ENCODE measurements at places on chromosomes 7 and 10.

DNA sequence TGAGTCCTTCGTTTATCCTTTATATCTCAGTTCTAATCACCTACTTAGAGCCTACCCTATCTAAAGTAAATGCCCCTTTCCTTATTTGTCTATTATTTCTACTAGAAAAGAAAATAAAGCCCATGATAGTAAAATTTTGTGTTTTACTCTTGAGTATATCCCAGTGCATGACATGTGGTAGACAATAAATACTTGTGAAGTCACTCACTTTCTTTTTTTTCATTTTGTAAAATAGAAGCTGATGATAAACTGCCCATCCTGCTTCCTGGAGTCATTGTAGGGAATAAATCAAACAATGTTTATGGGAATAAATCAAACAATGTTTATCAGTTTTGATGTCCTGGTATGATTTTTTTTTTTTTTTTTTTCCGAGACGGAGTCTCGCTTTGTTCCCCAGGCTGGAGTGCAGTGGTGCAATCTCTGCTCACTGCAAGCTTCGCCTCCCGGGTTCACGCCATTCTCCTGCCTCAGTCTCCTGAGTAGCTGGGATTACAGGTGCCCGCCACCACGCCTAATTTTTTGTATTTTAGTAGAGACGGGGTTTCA lies 36.1 kb downstream of the BTRC start:
- no peak for DNase-seq

DNA sequence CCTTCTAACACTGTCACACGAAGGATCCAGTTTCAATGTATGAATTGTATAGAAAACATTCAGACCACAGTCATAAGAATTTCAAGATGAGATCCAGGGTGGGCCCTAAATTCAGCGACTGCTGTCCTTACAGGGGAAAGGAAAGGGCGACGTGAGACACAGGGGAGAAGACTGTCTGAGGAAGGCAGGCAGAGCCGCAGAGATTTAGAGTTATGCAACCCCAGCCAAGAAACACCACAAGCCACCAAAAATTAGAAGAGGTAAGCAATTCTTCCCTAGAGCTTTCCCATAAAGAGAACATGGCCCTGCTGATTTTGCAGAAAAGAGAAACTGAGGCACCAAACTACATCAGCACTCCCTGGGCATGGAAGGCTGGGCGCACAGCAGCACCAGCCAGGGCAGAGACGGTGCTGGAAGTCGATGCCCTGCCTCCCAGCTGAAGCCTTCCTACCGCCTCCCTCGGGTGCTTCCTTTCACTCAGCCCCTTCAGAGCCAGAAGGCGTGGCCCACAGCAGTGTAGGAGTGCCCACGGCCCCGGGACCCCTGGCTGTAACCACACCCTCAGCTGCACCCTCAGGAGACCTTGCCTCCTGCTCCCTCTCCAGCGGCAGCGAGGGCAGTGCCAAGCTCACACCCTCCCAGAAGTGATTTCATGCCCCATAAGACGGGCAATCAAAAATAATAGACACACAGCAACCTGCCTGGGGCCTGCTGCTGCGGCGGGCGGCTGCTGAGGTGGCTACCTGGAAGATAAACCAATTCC lies 81.0 kb upstream of the LRRC4 start:
- no peak for DNase-seq

DNA sequence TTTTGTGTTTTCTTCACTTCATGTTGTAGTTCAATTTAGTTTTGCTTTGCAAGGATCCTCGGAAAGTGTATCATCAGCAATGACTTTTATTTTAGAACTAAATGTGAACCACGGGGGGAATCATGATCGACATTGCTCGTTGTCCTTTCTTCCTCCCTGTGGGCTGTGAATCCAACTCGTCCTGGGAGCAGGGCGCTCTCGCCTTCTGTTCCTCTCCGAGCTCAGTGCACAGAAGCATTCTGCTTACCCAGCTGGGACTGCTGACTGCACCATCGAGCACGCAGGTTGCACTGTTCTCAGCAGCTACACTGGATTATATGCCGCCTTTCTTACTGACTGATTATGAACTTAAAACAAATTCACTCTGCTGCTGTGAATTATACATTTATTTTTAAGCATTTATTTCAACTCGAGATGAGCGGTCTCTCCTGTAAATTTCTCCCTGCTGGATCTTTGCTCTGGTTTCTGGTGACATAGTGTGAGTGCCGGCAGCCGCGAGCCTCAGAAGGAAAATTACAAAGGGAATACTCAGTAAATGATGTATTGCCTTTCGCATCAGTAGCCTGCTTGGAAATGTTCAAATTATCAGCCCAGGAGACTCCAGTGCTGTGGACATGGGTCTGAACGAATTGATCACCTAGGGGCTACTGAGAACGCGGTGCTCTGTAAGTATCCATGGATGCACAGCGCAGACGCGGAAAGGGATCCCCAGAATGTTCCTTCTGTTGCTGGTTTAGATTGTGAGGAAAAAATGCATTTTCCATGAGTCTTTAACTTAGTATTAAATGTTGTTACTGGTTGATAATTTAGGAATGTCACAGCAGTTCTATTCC lies 92.6 kb downstream of the PTPRE start:
- DNase-seq, result no peak

GRCh38 chr7:134935701-134936100 lies 50.6 kb upstream of the AGBL3 start:
- no peak for DNase-seq

DNA sequence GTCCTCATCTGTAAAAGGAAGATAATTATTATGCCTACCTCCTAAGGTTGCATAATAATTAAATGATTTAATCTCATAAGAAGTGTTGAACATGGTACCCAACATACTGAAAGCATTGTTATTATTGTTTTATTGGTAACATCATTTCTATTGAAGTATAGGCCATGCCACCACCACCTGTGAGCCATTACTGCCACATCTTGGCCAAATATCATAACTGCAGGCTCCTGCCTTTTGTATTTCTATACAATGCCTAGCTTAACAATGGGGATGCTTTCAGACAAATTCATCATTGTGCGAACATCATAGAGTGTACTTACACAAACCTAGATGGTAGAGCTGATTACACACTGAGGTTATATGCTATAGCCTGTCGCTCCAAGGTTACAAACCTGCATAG lies 61.1 kb upstream of the NPSR1 start:
- DNase-seq, result no peak

- DNase-seq, result no peak
These were observed 26.2 kb upstream of the PRPF18 start for GRCh38 chr10:13560597-13560996.

GRCh38 chr10:62380016-62380415 lies 5.8 kb downstream of the ZNF365 start:
- DNase-seq, result peak; percentile 92

- DNase-seq, result no peak
These were observed 704 bp upstream of the ANTXRL start for GRCh38 chr10:46285966-46286620.

- no peak for DNase-seq
These were observed 1.3 kb downstream of the CNNM1 start for GRCh38 chr10:99330347-99330924.

DNA sequence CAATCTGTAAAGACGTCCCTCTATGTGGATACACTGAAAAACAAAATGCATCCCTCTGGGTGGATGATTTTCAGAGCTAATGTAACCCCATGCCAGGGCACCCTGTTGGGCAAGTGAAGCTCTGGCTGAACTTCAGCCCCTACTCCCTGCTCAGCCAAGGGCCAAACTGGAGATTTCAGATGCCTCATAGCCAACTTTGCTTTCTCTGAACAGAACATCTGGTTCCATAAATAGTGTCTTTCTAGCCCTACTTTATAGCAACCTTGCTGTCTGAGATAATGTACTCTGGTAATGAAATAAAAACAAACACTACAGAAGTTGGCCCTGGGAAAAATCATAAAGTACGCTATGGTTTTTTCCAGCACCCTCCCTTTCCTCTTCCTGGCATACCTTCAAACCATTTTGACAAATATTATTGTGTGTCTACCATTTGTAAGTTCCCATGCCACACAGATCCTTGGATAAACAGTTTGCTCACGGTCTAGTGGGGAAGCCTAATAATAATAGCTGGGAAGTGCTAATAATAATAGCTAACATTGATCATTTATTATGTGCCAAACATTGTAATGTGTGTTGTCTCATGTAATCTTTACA lies 3.4 kb downstream of the ENTPD1 start:
- DNase-seq, result no peak

GRCh38 chr10:99682752-99683151 lies 23.4 kb downstream of the ENTPD7 start:
- DNase-seq, result no peak

DNA sequence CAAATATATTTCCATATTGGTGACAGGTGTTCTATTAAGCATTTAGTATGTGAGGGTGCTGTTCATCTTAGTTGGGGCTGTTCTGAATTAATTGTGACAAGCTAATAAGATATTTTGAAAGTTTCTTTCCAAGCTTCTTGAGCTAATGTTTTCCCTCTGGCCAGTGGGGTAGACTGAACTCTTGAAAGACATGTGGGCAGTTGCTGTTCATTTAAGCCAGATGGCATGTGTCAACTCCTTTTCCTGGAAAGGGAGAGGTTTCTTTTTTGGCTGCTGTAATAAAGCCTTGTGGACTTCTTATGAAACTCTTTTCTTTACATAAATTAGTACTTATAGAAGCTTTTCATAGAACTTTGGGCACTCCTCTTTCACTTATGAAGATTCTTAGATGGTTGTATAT lies 21.7 kb downstream of the RAB18 start:
- DNase-seq, result no peak

GRCh38 chr10:71801361-71801760 lies 28.0 kb upstream of the VSIR start:
- DNase-seq, result no peak

DNA sequence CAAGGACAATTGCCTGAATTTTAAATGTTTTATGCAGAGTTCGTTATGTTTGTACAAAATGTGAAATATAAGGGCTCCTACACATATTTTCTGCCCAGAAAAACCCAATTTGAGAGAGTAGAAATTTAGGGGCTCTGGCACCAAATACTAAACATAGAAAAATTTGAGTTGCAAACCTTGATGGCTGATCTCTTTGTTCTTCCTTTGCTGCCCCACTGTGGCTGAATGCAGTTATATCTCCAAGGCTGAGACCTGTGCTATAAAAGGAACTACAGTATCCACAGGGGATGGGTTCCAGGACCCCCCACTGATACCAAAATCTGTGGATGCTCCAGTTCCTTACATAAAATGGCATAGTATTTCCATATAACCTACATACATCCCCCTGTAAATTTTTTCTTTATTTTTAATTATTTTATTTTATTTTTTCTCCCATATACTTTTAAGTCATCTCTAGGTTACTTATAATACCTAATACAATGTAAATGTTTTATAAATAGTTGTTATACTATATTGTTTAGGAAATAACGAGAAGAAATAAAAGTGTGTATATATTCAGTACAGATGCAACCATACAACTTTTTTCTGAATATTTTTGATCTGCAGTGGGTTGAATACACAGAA lies 22.5 kb downstream of the CFAP43 start:
- DNase-seq, result peak; percentile 10

DNA sequence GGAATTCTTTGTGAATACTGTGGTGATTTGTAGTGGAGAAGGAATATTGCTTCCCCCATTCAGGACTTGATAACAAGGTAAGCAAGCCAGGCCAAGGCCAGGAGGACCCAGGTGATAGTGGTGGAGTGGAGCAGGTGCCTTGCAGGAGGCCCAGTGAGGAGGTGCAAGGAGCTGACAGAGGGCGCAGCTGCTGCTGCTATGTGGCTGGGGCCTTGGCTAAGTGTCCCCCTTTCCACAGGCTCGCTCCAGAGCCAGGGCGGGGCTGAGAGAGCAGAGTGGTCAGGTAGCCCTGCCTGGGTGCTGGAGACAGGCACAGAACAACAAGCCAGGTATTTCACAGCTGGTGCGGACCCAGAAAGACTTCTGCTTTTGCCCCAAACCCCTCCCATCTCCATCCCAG lies 162.9 kb downstream of the EGFR start:
- DNase-seq, result no peak

- no peak for DNase-seq
These were observed 15.6 kb downstream of the SNX10 start for GRCh38 chr7:26307226-26307625.

DNA sequence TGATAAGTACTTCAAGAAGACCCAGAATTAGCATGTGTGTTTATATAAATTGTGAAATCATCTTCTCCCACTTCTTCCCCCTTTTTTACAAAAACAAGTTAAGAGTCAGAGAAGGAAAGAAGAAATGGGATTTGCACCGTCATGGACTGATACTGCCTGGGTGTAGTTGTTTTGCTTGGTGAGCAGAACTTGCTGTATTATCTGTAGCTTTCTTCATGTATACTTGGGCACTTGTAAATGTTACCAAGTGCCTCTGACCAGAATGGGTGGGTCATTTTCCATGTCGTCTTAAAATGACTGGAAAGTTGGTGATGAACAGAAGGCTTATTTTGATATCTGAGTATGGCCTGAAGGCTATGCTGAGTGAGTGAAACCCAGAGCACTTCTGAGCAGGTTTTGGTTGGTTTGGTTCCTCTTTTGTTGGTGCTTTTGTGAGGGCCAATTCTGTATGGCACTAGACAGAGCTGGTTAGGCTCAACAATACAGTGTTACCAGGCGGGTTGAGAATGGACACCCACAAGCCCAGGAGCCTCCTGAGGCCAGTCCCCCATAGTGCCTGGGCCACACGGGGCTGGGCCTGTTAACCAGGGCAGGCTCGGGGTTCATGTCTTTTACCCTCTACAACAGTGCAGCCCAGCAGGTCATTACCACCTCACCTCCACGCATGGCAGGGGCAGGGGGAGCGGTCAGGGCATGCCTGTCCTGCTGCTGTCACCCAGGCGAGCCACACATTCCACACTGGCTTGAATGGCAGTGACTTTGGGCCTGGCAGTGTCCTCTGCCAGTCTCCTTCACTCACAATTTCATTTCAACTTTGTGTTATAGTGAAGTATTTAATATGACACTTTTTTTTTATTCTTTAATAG lies 115.1 kb downstream of the CCNY start:
- DNase-seq, result no peak

DNA sequence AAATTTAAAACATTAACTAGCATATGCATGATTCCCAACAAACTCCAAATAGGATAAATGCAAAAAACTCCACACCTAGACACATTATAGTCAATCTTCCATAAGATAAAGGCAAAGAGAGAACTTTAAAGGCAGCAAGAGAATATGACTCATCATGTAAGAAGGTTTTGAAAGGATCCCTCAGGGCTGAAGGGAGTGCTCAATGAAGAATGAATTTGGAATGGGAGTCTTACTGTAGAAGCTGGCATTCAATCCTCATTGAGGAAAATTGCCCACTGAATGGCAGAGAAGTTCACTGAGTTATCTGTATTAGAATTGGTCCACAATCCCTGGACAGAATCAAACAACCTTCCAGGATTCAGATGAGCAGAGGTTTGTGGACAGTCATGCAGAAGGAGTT lies 26.1 kb upstream of the ZNF365 start:
- DNase-seq, result peak; percentile 38

DNA sequence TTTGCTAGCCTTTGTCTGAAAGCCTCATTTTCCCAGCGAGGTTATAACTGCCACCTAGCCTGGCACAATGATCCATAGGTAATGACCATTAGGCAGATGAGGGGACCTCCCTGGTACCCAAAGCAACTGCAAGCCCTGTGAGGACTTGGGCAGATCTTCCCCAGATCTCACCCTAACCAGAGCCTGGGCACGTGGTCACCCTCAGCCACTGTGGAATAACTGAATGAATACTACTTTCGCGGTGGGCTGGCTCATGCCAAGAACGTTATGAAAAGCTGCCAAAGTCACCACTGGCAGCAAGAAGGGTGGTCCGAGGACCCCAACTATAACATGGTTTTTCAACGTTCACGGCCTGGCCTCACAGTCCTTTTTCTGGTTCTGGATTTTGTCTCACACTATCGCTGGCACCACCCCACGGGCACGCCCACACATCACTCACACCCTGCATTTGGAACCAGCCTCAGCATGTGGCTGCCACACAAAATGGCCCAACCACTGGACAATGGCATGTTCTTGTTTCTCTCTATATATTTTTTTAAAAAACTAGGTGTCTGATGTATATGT lies 3.4 kb downstream of the PRKAG2 start:
- DNase-seq, result no peak

All from HFFc6 (cell line).